T1000 (cell line): ENCODE measurements at places on chromosomes 1 and 21.

- DNase-seq, result no peak
These were observed 16.2 kb downstream of the LRRC8D start for GRCh38 chr1:89837036-89837481.

- no peak for DNase-seq
These were observed 227.1 kb downstream of the KCTD3 start for GRCh38 chr1:215794156-215794555.

- DNase-seq, result no peak
These were observed 114.6 kb downstream of the TNFSF18 start for GRCh38 chr1:172936088-172936645.

- no peak for DNase-seq
These were observed 654.6 kb downstream of the KIF26B start for GRCh38 chr1:245809361-245809760.

- DNase-seq, result peak; percentile 74
These were observed at the start of gene PINK1 for GRCh38 chr1:20633190-20634064. TSS of gene PINK1 (plus strand) at chr1:20633458. CDS start at chr1:20633549, 91 bp downstream.

DNA sequence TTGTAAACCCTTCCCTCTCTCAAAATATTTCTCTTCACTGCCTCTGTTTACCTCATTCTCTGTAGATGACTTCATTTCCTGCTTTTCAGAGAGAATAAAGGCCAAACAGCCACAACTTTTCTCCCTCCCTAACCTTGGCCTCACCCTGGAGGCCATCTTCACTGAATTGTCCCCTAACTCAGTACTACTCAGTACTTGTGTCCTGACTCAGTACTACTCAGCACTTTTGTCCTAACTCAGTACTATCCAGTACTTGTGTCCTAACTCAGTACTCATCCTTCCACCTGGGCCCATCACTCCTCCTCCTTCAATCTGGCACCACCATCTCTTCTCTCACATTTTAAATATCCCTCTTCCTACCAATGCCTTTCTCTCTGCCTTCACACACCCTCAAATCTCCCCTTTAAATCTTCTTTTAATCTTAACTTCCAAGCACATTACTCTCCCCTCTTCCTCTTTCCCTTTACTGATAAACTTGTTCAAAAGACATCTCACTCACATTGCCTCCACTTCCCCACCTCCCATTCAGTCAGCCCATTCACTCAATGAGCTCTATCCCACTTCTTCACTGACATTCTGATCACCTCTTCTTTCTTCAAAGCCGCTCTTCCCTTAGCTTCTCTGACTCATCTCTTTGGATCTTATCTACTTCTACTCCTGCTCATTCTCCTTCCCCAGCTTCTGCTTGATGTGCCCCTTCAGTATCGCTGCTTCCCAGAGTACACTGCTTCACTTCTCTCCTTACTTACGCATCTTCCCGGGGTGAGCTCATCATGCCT is 121.4 kb downstream of the RNF220 start:
- no peak for DNase-seq

GRCh38 chr1:100400404-100400803 is 48.1 kb downstream of the CDC14A start:
- no peak for DNase-seq

GRCh38 chr1:43847290-43847689 is 86.3 kb upstream of the ARTN start:
- no peak for DNase-seq

- no peak for DNase-seq
These were observed 146.2 kb downstream of the KCNT2 start for GRCh38 chr1:196462086-196462485.

GRCh38 chr1:6108476-6108875 is 62.8 kb downstream of the KCNAB2 start:
- no peak for DNase-seq

DNA sequence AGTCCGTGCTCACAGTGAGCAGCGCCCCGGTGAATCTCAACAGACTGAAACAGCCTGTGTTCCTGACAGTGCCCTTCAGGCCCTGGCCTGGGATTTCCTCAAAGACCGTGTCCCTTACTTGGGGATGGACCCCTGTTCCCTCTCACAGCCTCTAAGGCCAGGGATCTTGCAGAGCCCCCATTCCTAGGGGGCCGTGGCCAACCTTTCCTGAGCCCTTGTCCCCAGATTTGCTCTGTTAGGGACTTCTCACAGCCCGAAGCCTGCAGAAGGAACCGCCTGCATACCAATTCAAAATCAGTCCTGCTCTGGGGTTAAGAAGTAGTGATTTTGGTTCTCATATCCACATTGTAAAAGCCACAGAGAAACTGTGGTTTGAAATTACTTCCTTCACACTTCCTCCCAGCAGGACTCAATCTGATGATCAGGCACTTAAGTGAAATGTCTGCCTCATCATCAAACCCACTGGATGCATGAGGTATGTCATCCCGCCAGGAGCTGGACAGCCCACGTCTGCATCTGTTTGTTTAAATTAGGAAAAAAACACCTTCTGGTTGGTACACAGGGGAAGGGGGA is 14.9 kb downstream of the ABCA4 start:
- DNase-seq, result no peak

- DNase-seq, result no peak
These were observed 1.3 kb downstream of the FOXE3 start for GRCh38 chr1:47417170-47418044.

GRCh38 chr1:51952638-51953037 is 37.9 kb downstream of the RAB3B start:
- DNase-seq, result no peak

DNA sequence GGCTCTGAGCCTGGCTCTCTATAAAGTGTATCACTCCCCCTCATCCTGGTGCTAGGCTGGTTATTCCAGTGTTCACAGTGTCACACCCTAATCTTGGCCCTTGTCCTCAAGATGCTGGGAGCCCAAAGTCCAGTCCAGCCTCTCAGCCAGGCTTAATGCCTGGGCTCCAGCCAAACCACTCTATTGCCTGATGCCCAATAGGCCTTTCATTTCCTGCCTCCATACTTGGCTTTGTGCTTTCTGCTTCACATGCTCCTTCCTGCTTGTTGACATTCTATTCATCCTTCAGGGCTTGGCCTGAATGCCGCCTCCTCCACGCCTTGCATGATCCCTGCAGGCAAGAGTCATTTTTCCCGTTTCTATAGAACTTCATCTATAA is 1.7 kb downstream of the KLHDC8A start:
- no peak for DNase-seq

DNA sequence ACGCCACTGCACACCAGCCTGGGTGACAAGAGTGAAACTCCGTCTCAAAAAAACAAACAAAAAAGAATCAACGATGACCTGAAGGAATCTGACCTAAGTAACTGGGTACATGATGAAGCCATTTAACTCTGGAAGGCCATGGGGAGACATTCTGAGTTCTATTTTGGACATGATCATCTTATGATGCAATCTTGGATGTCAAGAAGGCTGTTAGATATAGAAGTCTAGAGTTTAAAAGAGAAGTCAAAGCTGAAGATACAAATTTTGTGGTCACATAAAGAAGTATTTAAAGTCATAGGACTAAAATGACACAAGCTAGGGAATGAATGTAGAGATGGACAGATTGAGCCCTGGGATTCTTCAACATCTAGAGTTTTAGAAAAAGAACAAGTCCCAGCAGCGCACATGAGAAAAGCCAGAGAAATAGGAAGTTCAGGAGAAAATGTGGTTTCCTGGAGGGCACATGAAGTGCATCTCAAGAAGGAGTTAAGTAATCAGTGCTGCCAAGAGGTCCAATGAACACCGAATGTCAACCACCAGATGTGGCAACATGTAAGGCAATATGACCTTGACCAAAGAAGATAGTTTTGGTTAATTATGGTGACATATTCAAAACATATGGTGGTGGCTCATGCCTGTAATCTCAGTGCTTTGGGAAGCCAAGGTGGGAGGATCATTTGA is 26.8 kb downstream of the ELK4 start:
- DNase-seq, result no peak

DNA sequence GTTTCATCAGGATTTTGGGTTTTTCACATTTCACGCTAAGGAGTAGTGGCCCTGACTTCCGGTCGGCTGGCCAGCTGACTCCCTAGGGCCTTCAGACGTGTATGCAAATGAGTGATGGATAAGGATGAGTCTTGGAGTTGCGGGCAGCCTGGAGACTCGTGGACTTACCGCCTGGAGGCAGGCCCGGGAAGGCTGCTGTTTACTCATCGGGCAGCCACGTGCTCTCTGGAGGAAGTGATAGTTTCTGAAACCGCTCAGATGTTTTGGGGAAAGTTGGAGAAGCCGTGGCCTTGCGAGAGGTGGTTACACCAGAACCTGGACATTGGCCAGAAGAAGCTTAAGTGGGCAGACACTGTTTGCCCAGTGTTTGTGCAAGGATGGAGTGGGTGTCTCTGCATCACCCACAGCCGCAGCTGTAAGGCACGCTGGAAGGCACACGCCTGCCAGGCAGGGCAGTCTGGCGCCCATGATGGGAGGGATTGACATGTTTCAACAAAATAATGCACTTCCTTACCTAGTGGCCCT is 23.1 kb upstream of the TNFRSF1B start:
- DNase-seq, result peak; percentile 94

DNA sequence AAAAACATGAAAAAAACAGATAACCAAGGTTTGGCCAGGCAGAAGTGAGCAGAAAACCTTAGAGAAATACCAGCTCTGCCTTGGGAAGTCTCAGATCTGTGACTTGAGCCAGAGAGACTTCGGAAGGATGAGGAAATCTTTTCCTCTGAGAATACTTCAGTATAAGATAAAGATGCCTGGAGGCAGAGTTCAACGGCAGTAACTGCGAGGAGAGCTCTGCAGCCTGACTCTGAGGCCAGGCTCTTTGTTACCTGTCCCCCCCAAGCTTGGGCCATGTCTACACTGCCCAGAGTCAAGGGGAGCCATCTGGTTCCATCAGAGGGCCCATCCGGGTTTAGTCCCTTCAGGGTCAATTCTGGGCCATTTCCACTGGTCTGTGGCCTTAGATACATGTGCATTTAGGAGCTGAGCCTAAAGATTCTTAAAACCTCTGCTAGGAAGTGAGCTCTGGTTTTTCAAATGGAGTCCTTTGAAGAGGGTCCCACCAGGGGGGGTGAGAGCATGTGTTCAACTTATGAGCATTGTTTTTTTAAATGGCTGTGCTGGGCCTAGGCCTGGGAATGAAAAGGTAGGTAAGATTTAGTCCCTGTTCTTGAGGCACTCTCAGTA is 8.7 kb downstream of the KIRREL1 start:
- no peak for DNase-seq

GRCh38 chr1:152110860-152111514 is 4.3 kb downstream of the TCHH start:
- DNase-seq, result no peak

- no peak for DNase-seq
These were observed 35.5 kb downstream of the SLC26A9 start for GRCh38 chr1:205907794-205908193.

- no peak for DNase-seq
These were observed 57.6 kb downstream of the TRIM33 start for GRCh38 chr1:114453361-114453784.

- no peak for DNase-seq
These were observed 81.6 kb downstream of the CCDC185 start for GRCh38 chr1:223474804-223475203.

- no peak for DNase-seq
These were observed 210.9 kb upstream of the NRIP1 start for GRCh38 chr21:15275615-15276235.

DNA sequence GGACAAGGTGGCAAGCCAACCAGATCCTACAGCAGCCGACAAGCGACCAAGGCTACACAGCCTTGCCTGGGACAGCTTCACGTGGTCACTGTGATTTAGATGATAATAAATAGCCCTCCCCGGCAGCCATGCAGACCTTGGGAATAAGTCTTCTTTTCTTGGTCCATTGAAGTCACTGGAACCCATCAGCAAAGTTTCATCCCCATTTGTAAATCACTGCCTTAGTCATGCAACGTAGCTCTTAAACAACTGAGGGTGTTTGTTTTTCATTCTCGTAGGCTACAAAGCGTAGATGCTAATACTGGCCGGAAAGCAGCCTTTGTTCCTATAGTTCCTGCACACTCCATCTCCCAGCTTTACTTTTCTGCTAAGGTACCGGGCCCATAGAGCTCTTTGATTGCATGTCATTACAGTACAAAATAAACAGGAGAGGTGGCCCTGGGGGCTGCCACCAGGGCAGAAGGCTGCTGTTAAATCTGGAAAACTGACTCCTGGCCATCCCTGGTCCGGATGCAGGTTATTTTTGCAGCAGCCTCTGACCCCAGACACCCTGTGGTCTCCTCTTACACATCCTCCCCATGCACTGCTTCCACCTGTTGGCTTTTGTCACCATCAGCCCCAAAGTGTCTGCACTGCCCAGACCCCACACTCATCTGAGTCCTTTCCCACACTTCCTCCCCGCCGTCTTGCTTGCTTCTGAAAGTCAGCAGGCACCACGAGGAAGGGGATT is 105.5 kb downstream of the TOMM20 start:
- no peak for DNase-seq

DNA sequence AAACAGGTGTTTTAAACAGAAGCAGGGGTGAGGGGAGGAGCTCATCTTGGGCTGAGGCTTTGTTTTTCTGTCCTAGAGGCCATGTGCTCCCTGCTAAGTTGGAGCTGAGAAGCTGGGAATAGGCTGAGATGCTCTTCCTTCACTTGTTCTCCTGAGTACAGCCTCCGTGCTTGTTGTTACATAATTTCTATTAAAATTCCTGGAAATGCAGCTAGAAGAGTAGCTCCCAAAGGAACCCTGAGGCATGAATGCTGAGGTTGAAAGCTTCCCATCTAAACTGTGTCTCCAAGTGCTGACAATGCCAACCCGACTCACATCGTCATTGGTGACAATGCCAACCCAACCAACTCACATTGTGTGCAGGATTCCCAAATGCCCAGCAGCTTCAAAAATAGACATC is 12.6 kb upstream of the ITPKB start:
- DNase-seq, result no peak

DNA sequence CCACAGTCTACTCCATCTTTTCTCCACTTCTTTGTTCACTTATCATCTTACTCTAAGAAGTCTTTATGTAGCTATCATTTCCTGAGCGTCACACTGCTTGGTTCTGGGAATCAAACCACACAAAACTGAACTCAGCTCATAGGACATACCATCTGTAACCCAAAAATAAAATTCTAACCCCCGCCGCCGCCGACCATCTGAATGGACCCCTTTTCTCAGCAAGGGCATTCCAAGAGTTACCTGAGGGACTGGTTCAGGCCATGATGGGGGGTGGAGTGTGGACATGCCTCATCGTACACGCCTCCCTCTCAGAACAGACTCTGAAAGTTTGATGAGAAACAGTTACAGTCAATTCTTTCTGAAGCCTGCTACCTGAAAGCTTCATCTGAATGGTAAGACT is 12.6 kb upstream of the CHI3L2 start:
- DNase-seq, result no peak

DNA sequence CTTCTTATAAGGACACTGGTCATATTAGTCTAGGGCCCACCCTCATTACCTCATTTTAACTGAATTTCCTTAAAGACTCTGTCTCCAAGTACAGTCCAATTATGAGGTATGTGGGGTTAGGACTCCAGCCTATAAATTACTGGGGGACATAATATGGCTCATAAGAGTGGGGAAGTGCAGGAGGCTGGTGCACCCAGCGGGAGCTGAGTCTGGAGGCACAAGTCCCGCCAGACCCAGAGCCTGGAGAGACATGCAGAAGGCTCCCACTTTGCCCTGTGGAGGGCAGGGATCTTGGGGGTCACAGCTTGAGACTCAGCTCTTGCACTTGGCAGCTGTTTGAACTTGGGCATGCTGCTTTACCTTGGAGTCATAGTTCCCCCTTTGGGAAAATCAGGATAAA is 250.4 kb downstream of the RHOU start:
- no peak for DNase-seq
